Activated gamma-delta T cell (primary cell): ENCODE measurements at places on chromosomes 6 and 20.

DNA sequence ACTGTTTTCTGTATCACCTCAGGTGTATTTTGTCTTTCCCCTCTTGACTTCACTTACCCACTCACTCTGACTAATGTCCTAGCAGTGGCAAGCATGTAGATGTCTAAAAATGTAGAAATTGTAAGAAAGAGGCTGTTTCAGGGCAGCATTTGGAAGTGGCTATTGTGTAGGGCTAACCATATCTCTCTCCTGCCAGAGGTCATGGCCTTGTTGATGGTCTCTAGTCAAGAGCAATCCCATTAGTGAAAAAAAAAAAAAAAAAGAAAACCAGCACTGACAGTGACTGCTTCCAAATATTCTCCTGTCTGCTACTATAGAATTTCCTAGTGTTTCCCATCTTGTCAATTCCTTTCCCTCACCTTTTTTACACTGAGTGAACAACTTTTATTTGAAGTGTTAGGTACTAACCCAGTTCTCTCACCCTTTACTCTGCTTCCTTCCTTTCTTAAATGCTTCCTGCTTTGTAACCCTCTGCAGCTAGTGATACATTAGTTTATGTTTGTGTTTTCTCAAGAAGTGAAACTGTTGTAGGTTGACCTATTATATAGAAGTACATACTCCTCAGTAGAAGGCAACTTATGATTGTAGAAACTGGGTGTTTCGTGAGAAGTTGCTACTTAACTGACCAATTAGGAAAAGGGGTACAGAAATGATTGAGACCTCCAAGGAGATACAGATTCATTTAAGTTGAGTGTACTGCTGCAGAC is 174.1 kb upstream of the PTPRK start:
- no peak for DNase-seq

GRCh38 chr6:91196729-91197128 is 609.9 kb upstream of the MAP3K7 start:
- DNase-seq, result no peak

GRCh38 chr20:55264703-55265239 is 740.5 kb downstream of the CBLN4 start:
- DNase-seq, result no peak

DNA sequence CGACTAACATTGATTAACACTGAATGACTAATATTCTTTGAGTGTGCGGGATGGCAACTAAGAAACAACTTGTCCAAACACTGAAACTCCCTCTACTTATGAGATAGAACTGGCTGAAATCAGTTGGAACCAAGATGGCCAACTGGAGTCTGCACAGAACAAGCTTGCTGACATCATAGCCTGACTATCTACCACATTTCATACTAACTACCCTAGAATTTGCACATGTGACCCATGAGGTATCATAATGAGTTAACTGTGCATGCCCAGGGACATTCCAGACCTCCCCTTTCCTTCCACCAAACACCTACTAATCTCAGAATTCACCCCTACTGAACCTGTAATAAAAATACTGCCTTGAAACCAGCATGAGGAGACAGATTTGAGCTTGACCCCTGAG is 43.2 kb downstream of the PHIP start:
- no peak for DNase-seq

DNA sequence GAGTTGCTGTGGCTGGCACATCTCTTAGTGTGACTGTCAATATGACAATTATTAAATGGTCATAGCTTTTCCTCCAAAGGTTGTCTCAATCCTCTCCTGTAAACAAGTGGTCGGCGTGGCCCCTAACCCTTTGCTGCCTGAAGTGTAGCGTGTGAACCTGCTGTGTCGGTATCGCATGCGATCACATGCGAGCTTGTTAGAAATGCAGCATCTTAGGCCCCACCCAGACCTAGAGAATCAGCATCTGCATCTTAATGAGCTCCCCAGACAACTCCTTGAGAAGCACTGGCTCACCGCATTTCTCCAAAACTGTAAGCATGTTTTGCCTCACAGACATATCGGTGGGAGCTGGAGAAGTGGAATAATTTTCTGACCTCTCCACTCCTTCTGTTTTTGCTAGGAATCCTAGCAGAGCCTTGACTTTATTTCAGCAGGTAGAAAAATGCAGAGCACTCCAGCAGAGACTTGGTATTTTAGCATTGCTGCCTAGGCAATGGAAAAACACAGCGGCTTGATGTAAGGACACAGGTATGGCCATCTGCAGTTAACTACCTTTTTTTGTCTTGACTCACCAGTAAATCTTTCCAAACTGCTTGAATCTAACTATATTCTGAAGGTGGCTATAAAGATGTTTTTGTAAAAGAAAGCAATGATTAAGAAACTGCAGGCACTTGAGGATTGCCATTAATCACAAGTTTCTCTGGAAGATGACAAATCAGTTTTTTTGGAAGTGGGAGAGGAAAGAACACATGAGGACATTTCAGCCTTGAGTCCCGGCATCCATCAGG is 67.6 kb downstream of the PSMG4 start:
- no peak for DNase-seq

DNA sequence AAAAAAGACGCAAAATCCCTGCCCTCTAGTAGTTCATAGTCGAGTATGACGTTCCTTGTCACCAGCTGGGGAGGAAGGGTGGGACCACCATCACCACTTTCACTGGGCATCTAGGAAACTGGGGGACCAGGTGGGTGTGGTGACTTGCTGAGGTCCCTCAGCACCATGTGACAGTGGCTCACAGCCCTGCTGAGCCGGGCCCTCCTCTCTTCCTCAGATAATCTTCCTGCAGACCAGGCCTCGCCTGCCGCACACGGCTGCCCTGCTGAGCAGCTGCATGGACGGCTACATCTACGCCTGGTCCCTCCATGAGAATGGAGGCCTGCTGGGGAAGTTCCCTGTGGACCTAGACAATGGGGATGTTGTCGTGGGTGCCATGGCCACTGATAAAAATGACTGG is 71.5 kb downstream of the EFCAB8 start:
- DNase-seq, result no peak

DNA sequence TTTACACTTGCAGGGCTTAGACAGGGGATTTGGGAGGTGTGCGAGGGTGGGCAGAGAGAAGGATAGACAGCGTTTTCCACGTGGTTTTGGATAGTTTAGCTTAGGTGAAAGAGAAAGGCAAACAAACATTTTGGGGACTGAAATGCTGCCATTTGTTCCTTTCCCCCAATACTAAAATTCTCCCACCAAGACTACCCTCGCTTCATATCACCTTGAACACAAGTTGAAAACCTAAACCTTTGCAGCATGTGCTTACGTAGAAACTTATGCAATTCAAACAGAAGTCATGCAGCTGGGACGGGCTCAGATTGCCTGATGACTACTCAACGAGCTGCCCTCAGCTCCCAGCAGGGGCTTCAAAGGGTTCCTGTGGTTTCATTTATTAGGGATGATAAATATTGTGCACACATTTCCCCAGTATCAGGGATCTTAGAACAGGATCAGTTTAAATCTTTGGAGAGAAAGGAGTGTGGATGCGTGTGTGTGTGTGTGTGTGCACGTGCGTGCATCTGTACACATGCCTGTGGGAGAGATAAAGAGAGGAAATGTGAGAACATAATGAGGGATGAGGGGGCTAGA is 77.3 kb downstream of the SLC22A23 start:
- DNase-seq, result no peak

- DNase-seq, result no peak
Measured at GRCh38 chr20:58673119-58673518, 19.5 kb upstream of the NPEPL1 start.

DNA sequence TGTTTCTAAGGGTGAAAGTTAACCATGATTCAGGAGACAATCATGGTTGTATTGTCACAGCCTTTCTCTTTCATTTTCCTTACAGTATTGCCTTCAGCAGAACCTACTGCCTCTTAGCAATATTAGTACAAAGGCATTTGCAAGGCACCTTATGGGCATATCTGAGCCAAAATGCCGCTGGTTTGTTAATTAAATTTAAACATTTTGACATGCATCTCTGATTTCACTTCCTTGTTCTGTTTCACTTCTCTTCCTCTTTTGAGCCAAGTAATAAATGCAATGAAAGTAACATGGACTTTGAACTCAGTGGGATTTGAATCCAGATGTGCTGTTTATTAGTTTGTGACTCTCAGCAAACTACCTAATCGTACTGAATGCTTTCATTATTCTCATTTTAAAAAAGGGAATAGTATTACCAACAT is 467.4 kb upstream of the CITED2 start:
- no peak for DNase-seq

DNA sequence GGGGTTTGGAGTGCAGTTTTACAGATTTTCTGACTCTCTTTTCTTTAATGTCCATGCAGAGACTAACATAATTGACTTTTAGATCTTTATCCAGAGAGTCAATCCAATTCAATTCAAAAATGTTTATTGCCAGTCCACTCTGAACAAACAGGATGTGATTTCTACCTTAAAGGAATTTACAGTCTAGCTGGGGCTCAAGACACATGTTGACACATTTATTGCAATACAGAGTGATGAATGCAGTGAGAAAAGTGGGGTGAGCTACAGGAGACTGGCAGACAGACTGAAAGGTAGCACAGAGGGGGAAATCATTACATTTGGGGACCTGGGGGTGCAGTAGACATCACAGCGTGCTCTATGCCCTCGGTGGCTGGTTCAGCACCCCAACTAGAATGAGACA is 193.9 kb downstream of the SLC24A3 start:
- no peak for DNase-seq

GRCh38 chr6:131877999-131878789 is 70.4 kb downstream of the ENPP1 start:
- no peak for DNase-seq

DNA sequence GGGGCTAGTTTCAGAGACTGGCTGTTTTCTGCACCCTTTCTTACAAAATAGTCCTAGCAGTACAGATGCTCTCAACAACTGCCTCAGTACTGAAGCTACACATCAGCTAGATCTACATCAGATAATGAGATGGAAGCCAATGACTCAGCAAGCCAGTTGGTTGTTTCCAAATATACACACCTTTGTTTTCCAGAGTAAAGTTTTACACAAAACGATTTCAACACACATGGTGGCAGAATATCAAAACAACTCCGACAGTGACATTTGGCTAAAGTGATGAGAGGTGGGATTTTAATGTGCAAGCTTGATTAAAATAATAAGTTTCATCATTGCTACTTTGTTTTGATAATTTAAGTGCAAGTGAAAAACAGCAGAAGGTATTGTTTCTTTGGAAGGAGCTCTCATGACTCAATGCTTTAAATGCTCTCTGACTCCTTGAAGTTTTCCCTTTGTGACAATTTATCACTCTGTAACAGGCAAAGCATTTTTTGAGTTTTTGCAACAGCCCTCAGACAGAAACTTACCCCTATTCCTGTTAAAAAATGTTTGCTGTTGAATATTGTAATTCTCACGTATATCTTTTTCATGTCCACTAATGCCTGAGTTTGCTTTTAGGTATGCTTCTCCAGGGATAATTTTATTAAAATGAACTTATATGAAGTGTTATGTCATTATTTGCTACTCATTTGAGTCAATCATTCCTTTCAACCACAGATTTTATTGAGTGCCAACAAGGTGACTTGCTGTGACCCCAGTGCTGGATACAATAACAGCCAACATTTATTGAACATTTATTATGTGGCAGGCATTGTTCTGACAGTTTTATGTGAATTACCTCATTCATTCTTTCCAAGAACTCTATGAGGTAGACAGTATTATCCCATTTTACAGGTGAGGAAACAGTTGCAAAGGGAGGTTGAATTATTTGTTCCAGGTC is 882.0 kb downstream of the TFAP2A start:
- no peak for DNase-seq

GRCh38 chr6:85749236-85749635 is 106.5 kb upstream of the SYNCRIP start:
- no peak for DNase-seq

DNA sequence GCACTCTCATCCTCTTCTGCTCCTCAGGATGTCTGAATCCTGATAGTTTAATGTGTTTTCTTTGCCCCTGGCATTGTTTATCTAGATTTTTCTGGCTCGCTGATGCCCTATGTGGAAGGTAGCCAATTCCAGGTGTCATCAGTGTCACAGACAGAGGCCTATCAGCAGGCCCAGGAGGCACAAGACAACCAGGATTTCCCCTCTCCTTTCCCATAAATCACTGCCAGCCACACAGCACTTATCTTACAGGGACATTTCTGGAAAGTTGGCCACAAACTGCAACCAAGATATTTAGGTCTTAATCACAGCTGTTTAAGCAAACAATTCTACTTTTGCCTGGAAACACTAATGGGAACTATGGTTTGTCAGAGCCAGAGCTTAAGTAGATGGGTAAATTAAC is 28.1 kb downstream of the ADGRF5 start:
- DNase-seq, result no peak

DNA sequence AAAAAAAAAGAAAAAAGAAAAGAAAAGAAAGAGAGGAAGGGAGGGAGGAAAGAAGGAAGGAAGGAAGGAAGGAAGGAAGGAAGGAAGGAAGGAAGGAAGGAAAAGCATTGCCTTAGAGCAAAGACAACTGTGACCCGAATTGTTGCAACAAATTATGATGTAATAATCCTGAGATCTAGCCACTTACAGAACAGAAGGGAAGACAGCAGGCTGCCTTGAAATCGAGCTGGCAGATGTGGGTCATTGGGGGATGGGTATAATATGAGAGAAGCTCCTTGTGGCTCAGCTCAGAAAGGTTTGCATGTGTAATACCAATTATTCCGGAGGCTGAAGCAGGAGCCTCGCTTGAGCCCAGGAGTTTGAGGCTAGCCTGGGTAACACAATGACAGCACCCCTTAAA is 208.1 kb upstream of the PROKR2 start:
- DNase-seq, result no peak

- no peak for DNase-seq
Measured at GRCh38 chr20:20492521-20493332, 124.8 kb downstream of the INSM1 start.

GRCh38 chr6:19837511-19838441 is 606 bp downstream of the ID4 start:
- no peak for DNase-seq

DNA sequence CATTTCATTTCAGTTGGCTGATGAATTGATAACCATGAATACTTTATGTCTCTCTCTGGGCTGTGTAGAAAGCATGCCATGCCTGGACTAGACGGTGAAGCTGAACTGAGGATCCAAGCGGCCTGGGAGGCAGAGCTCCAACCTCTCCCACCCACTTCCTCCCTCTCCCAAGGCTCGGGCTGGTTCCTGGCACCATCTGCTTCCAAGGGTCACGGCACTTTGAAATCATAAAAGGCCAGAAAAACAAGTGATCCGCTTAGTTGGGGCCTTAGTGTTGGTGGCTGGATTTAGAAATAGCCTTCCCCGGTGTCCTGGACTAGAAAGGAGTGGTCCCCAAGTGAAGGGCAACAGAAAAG is 202.4 kb upstream of the PMEPA1 start:
- DNase-seq, result no peak

DNA sequence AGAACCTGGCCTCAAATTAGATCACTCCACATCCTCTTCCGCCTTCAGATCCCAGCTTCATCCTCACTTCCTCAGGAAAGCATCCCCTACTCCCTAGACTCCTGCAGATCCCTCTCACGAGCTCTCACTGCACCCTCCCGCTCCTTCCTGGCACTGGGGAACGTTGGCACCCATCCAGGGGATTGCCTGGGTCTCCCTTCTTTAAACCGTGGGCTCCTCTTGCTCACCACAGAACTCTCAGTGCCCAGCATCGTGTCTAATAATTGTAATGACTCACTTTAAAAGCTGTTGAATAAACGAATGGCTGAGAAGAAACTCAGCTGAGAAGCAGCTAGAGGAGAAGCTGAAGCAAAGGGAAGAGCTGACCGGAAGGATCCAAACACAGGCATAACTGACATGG is 20.4 kb downstream of the ZC3H12D start:
- no peak for DNase-seq
